ENCODE measurements at places on chromosomes 2 and 18.

GRCh38 chr2:60333264-60333663, 220.2 kb downstream of the BCL11A start:
- DNase-seq, result no peak

GRCh38 chr2:207617011-207617671, 8.1 kb downstream of the METTL21A start:
- DNase-seq, result peak; percentile 95

GRCh38 chr2:27270131-27270530, 5.1 kb upstream of the DNAJC5G start:
- no peak for DNase-seq

GRCh38 chr2:44955593-44956392, 14.3 kb downstream of the SIX3 start:
- DNase-seq, result peak; percentile 57
